ENCODE measurements at places on chromosomes 6 and 20. TPM values are rescaled to one million over a fixed set of nuclear protein-coding genes. Genes with fewer than 3 reads are reported as not detected.

- no peaks in the 10 kb centered on the region for H3K4me1 ChIP-seq
- no peaks in the 10 kb centered on the region for H3K27me3 ChIP-seq
- H3K4me3 ChIP-seq = no peak overlapping the region
- no peaks in the 10 kb centered on the region for H3K36me3 ChIP-seq
- no peak for DNase-seq
- no peak overlapping the region for H3K27ac ChIP-seq
Observed at GRCh38 chr6:159180001-159180400, 10.8 kb downstream of the FNDC1 start.

DNA sequence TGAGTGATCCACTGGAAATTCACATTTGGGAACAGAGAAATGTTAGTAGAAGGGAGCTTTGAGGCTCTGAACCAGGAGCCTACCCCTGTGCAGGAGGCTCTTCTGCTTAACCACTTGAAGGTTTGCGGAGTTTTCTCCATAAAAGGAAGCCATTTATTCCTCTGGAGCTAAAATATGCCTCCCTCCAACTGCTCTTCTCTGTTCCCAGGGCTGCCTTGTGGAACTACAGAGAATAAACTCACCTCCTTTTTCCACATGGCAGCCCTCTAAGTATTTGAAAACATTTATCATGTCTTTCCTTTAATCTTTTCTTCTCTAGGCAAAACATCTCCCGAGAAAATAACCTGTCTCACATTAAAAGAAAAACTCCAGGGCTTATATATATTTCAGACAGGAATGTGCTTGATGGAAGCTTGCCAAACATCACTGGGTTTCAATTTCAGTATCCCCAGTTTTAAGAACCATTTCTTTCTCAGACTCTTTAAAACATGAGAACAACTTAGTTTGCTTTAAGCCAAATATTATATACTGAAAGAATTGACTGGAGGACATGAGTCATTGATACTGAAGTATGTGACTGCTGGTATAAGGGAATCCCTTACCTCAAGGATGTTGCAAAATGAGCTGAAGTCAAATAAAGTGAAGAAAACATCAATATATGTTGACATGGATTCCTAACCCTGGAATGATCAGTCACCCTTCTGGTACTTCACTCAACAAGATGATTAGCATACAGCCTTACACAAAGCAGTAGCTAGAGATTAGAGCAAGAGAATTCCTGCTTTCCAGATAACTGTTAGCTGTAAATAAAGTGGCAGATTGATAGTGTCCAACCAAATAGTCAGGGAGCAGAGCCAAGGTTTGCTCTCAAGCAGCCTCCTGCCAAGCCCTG lies 74.0 kb downstream of the ZBTB2 start:
- peaks cover 7% of the 10 kb centered on the region for H3K4me1 ChIP-seq
- H3K27me3 ChIP-seq = no peaks in the 10 kb centered on the region
- H3K36me3 ChIP-seq = no peaks in the 10 kb centered on the region
- no peak overlapping the region for H3K4me3 ChIP-seq
- DNase-seq = no peak
- H3K27ac ChIP-seq = peak overlapping the region; percentile 16

DNA sequence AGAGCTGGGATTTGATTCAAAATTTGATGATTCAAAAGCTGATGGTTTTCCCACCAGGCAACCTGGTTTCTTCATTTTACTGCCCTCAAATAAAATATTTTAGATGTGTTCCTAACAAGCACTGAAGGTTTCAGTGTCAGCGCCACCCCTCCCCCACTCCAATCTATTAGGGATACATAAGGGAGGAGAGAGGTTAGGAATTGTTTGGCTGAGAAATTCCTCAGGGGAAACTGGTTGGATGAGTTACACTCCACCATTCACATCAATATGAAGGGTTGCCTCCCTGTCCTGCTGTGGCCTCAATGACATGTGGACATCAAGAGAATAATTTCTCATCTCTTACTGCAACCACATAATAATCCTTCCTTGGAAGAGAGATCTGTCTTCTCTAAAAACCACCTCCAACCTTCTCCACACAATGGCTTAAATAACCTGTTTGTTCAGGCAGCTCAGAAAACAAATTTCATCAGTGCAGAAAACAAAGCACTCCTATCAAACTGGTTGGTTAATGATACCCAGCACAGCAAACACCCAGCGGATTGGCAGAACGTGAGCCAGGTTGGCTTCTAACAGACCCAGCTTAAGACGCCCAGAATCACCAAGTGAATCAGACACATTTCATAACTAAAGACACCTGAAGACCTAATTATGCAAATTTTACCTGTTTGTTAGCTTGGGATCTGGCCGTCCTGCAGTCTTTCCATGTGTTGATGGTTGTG lies 136.0 kb upstream of the SGK1 start:
- no peaks in the 10 kb centered on the region for H3K27me3 ChIP-seq
- H3K4me1 ChIP-seq = peaks cover 8% of the 10 kb centered on the region
- H3K27ac ChIP-seq = no peak overlapping the region
- no peaks in the 10 kb centered on the region for H3K36me3 ChIP-seq
- DNase-seq = no peak
- no peak overlapping the region for H3K4me3 ChIP-seq

GRCh38 chr20:34762031-34762555 lies 57.9 kb downstream of the TP53INP2 start:
- no peak for DNase-seq
- H3K27me3 ChIP-seq = no peaks in the 10 kb centered on the region
- H3K4me3 ChIP-seq = no peak overlapping the region
- H3K27ac ChIP-seq = no peak overlapping the region
- peaks cover 98% of the 10 kb centered on the region for H3K36me3 ChIP-seq

DNA sequence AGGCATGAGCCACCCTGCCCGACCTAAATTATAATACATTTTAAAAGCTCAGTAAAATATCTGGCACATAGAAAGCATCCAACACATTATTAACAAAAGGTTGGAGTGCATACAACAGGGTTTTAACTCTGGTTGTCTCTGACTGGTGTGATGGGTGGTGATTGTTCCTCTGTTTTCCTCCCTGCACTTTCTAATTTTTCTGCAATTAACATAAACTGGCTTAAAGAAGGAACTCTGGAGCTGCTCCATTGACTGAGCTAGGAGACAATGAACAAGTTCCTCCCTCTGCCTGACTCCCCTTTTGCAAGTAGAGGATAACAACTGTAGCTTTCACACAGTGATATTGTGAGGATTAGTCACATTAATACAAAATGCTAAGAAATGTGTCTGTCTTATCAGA lies 48.5 kb upstream of the SIRPG start:
- no peaks in the 10 kb centered on the region for H3K4me1 ChIP-seq
- no peak overlapping the region for H3K27ac ChIP-seq
- no peaks in the 10 kb centered on the region for H3K27me3 ChIP-seq
- no peak for DNase-seq

- H3K27me3 ChIP-seq = no peaks in the 10 kb centered on the region
- H3K4me3 ChIP-seq = no peak overlapping the region
- peaks cover 10% of the 10 kb centered on the region for H3K4me1 ChIP-seq
- H3K36me3 ChIP-seq = no peaks in the 10 kb centered on the region
Observed at GRCh38 chr20:23147964-23148730, 62.0 kb upstream of the CD93 start.

- H3K4me1 ChIP-seq = no peaks in the 10 kb centered on the region
- H3K27ac ChIP-seq = no peak overlapping the region
- no peak overlapping the region for H3K4me3 ChIP-seq
- no peaks in the 10 kb centered on the region for H3K27me3 ChIP-seq
- H3K36me3 ChIP-seq = no peaks in the 10 kb centered on the region
Observed at GRCh38 chr6:170165471-170166117, 125.3 kb downstream of the DLL1 start.

GRCh38 chr6:11092668-11093375 lies 812 bp upstream of the SMIM13 start:
- H3K4me1 ChIP-seq = peaks cover 5% of the 10 kb centered on the region
- no peaks in the 10 kb centered on the region for H3K36me3 ChIP-seq
- H3K4me3 ChIP-seq = peak overlapping the region; percentile 88
- no peaks in the 10 kb centered on the region for H3K27me3 ChIP-seq
- no peak for DNase-seq
- peak overlapping the region; percentile 100 for H3K27ac ChIP-seq

- no peaks in the 10 kb centered on the region for H3K4me1 ChIP-seq
- no peak overlapping the region for H3K4me3 ChIP-seq
Observed at GRCh38 chr6:112701201-112701600, 354.1 kb downstream of the RFPL4B start.

DNA sequence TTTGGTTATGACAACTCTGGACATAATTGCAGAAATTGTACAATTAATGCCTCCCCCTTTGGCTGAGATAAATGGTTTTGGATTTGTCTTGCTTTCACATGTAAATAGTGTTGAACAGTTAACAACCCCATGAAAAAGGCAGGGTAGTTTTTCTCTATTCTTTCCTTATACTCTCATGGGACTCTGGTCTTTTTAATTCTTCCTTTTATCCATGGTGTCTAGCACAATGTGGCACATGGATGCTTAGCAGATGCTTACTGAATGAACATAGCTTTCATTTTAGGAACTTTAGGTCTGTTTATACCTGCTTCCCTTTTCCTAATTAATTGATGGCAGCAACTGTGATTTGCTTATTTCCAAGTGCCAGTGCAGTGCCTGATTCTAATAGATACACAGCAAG lies 75.6 kb downstream of the NCOA3 start:
- no peak for DNase-seq
- H3K27ac ChIP-seq = peak overlapping the region; percentile 79
- no peak overlapping the region for H3K4me3 ChIP-seq

DNA sequence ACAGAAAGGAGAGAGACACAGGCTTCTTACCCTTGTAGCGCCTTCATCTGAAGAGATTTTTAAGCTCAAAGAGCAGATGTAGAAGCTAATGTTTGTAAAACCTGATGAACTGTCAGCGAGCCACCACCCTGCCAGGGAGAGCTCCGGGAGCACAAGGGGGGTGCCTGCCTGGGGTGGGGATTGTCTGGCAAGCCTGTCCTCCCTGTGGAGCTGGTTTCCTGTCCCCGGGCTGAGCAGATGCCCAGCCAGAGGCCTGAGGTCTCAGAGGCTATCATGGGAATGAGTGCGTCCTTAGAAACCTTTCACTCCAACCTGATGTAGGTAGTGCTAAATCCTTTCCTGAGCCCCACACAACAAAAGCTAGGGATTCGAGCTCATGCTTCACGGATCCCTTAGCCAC lies 41.9 kb upstream of the NR2E1 start:
- no peak overlapping the region for H3K4me3 ChIP-seq
- H3K27me3 ChIP-seq = no peaks in the 10 kb centered on the region
- DNase-seq = no peak
- H3K27ac ChIP-seq = no peak overlapping the region

DNA sequence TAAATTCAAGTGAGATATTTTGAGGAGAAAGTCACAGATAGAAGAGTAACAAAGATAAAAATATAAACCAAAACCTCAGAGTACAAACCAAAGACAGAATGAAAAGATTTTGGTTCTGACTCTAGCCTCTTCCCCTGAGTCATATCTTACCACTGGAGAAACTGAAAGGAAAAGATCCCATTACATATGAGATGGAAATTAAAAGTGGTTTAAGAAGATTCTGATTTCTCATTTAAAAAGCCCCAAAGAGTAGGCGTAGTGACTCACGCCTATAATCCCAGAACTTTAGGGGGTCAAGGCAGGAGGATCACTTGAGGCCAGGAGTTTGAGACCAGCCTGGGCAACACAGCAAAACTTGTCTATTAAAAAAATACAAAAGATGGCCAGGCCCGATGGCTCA lies 30.6 kb downstream of the SPINT4 start:
- no peaks in the 10 kb centered on the region for H3K4me1 ChIP-seq
- DNase-seq = no peak
- no peak overlapping the region for H3K27ac ChIP-seq

- no peak overlapping the region for H3K4me3 ChIP-seq
- no peak overlapping the region for H3K27ac ChIP-seq
- DNase-seq = no peak
Observed at GRCh38 chr20:22597303-22597702, 12.9 kb upstream of the FOXA2 start.

GRCh38 chr6:73655341-73655917 lies 1.6 kb upstream of the SLC17A5 start:
- no peaks in the 10 kb centered on the region for H3K36me3 ChIP-seq
- H3K4me1 ChIP-seq = peaks cover 9% of the 10 kb centered on the region
- no peak overlapping the region for H3K27ac ChIP-seq
- H3K27me3 ChIP-seq = no peaks in the 10 kb centered on the region
- no peak overlapping the region for H3K4me3 ChIP-seq

DNA sequence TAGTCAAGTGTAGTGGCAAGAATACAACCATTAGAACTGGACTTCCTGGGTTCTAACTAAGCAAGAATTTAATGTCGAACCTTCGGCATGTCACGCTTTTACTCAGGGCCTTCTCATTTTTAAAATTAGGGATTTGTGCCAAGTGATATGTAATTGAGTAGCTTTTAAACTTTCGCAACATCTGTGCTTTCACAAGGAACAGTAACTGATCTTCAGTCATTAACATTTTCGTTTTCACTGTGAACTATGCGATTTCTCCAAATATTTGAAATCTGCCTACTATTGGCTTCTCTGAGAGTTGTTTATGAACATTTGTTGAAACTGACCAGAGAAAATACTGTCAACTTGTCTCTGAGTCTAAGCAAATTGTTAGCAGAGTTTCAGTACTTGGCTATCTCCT lies 27.6 kb downstream of the GRM1 start:
- no peak overlapping the region for H3K27ac ChIP-seq
- H3K4me3 ChIP-seq = no peak overlapping the region
- H3K27me3 ChIP-seq = no peaks in the 10 kb centered on the region
- no peak for DNase-seq
- H3K36me3 ChIP-seq = no peaks in the 10 kb centered on the region
- no peaks in the 10 kb centered on the region for H3K4me1 ChIP-seq

DNA sequence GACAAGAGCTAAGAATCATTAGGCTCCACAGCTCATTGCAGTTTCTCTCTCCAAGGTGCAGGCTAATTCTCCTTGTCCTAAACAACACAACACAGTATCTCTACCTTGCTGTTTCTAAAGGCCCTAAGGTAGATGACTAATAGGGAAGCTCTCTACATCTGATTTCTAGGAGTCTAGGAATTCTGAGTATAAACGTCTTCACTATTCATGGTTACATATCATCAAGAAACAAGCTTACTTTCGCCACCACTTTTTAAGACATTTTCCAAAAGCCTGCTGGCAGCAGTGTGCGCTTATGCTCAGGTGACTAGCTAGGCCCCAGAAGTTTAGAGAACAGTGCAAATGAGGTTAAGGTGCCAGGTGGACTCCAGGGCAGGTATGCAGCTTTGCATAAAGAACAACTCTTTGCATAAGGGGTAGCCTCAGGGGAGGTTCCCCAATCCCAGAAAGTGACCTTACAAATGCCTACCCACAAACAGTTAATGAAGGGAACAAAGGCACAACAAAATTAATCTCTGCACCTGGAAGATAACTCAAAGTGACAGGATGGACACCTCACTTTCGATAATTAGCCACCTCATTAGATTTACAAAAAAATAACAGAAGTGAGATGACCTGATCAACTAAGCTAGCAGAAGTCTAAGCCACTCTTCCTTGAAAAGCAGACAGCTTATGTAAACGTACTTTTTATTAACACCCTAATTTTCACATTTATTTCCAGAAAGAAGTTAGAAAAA lies 20.1 kb downstream of the B4GALT5 start:
- no peak overlapping the region for H3K4me3 ChIP-seq
- no peaks in the 10 kb centered on the region for H3K27me3 ChIP-seq
- H3K4me1 ChIP-seq = peaks cover 11% of the 10 kb centered on the region

GRCh38 chr6:130385064-130385695 lies 19.4 kb downstream of the TMEM200A start:
- H3K4me1 ChIP-seq = peaks cover 5% of the 10 kb centered on the region
- H3K4me3 ChIP-seq = no peak overlapping the region
- no peak overlapping the region for H3K27ac ChIP-seq

The SERINC3 gene
- 71.4 TPM for total RNA-seq

The MCCD1 gene
- total RNA-seq = not detected

The FAM229B gene
- total RNA-seq = 3.3 TPM

The WFDC12 gene
- 2.6 TPM for total RNA-seq

The SAMD3 gene
- 0.88 TPM for total RNA-seq

The PTCRA gene
- total RNA-seq = not detected

The OLIG3 gene
- total RNA-seq = not detected

The TSPO2 gene
- total RNA-seq = not detected

The TREML1 gene
- total RNA-seq = not detected

Measured in esophagus squamous epithelium (tissue), 5 donors.